Peyer's patch (tissue), 4 donors: ENCODE measurements at places on chromosomes 4 and X.

DNA sequence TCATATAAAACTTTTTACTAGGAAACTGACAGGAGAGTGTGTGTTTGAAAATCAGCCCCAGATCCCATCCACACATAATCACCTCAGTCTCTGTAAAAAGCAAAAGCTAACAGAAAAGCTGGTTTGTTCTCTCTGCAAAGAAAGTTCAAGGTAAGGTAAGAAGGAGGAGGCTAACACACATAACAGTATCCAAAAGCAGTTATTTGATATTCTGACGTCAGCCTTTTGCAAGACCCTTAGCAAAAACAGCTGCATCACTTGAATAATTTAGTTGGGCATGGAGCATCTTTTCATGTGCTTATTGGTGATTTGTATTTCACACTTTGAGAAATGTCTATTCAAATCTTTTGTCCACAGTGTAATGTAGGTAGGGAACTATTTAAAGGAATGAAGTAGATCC, 5.5 kb downstream of the TCEAL9 start:
- DNase-seq, result no peak

DNA sequence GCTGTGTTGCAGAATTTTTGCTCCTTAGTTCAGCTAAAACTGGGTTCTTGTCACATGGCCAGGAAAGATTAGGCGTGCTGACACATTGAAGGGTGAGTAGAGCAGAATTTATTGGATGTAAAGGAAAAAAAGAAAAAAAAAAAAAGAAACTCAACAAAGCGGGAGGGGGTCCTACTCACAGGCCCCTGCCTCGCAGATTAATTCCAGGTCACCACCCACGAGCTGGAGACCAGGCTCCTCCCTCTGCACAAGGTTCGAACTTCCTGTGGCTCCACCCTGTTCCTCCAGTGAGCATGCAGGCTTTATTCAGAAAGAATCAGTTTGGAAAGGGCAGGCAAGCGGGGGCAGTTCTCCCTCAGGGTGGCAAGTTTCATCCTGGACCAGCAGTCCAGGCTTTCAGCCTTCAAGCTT, 17.1 kb downstream of the MGST2 start:
- DNase-seq, result no peak

- DNase-seq, result no peak
Measured at GRCh38 chr4:32752962-32753361, 2032.8 kb downstream of the PCDH7 start.

GRCh38 chrX:93874554-93874953, 200.5 kb downstream of the FAM133A start:
- no peak for DNase-seq

DNA sequence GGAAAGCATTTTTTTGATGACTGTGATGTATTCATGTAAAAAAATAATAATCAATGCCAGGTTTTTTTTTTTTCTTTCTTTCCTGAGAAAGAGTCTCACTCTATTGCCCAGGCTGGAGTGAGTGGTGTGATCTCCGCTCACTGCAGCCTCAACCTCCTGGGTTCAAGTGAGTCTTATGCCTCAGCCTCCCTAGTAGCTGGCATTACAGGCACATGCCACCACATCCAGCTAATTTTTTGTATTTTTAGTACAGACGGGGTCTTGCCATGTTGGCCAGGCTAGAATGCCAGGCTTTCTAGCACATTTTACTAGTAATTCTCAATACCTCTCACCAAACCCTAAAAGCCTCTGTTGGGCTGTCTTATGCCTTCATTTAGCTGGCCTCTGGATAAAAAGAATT, 25.7 kb downstream of the GPM6B start:
- no peak for DNase-seq

DNA sequence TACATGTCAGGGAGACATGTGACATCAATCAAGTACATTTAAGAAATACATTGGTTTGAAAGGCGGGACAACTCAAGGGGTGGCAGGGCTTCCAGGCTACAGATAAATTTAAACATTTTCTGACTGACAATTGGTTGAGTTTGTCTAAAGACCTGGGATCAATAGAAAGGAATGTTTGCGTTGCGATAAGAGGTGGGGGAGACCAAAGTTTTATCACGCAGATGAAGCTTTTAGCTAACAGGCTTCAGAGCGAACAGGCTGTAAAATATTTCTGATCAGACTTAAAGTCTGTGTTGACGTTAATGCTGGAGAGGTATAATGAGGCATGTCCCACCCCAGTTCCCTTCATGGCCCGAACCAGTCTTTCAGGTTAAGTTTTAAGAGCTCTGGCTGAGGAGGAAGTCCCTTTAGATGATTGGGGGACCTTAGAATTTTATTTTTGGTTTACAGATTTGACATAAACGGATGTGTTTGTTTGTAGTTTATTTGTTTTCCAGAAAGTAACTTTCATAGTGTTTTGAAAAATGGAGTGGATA, 346.7 kb upstream of the RASGEF1B start:
- no peak for DNase-seq

- no peak for DNase-seq
Measured at GRCh38 chr4:184309241-184310170, 91.8 kb upstream of the ENPP6 start.

GRCh38 chrX:41100200-41100599, 15.0 kb downstream of the USP9X start:
- no peak for DNase-seq

- DNase-seq, result no peak
Measured at GRCh38 chr4:52982255-52982945, 120.3 kb downstream of the RASL11B start.

GRCh38 chr4:183329954-183330742, 7.9 kb upstream of the CLDN24 start:
- no peak for DNase-seq

- no peak for DNase-seq
Measured at GRCh38 chr4:18938343-18939099, 917.0 kb upstream of the LCORL start.

DNA sequence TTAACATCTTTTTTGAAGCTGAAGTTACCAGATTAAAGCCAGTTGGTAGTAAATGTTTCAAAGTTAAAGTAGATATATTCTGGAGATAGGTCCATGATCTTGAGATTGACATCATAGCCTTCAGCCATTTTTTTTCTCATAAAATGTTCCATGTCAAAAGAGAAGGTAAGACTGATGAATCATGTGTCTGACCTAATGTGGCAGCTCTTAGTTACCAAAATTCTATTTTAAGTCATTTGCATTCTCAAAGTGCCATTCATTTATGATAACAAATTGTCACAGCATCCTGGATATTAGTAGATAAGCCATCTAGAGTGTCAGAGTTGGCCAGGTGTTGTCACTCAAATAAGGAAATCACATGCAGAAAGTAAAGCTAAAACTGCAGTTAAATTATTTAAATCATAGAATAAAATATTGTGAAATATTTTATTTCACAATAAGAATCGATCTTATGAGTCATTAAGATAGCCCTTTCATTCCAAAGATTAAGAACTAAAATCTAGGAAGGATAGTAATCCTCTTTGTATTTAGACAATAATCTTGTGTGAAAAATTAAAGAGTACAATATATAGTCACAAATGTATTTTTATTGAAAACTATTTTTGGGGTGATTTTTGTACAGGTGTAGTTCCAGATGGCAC, 65.7 kb upstream of the ADAD1 start:
- DNase-seq, result no peak

- DNase-seq, result no peak
Measured at GRCh38 chrX:101485212-101485949, at the start of gene ARMCX4. TSS of gene ARMCX4 (plus strand) at chrX:101485456. CDS start at chrX:101488590, 3,134 bp downstream.

- DNase-seq, result no peak
Measured at GRCh38 chr4:168569931-168570276, 73.1 kb downstream of the PALLD start.

GRCh38 chr4:61770456-61770855, 570.3 kb downstream of the ADGRL3 start:
- DNase-seq, result no peak

DNA sequence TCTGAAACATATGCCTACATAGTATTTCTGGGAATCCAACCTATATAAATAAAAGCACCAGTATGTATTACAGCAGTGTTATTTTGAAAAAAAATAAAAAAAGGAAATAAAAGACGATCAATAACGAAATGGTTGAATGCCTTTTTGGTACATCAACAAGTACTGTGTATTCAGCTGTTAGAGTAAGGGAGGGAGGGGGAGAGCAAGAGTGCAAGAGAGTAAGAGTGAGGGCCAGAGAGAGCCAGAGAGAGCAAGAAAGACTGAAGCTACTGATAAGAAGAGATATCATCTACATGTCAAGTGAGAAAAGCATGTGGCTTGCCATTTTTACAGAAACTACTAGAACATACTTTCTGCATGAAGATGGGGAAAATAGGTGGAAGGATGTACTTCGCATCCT, 1.8 kb downstream of the SPIN4 start:
- no peak for DNase-seq

DNA sequence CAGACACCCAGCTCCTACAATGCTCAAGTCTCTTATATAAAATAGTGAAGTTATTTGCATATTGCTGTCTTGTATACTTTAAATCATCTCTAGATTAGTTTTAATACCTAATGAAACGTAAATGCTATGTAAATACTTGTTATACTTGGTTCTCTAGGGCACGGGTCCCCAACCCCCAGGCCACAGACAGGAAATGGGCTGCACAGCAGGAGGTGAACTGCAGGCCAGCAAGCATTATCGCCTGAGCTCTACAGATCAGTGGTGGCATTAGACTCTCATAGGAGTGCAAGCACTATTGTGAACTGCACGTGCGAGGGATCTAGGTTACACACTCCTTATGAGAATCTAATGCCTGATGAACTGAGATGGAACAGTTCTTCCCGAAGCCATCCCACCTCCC, 395.9 kb upstream of the EMCN start:
- DNase-seq, result no peak

DNA sequence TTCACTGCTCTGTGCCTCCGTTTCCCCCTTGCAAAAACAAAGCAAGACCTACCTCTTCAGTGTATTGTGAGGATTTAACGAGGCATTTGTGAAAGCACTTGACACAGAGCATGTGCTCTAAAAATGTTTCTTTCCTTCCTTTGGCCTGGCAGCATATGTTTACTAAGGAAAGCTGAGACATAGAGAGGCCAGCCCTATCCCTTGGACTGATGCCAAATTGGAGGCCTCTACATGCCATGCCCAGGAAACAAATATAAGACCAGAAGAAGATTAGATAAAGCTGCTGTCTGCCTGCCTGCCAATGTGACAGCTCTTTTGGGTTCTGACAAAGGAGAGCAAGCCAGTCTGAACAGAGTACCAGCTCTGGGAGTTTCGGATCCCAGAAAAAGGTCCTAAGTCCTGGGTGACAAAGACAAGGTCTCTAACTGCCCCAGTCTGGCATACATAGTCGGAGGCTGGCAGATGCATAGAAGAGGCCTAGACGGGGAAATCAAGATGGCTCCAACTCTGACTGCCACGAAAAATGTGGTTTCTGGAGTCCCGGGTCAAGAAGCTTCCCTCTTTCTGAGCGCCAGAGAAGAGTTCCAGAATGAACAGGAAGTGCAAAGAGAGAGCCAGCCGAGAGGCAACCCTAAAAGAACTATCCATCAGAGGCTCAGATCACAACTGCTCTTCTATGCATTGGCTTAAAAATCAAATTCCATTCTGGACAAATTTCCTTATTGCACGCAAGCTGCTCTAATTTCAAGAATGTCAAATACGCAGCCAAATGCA, 25.8 kb downstream of the OTUD6A start:
- DNase-seq, result no peak

DNA sequence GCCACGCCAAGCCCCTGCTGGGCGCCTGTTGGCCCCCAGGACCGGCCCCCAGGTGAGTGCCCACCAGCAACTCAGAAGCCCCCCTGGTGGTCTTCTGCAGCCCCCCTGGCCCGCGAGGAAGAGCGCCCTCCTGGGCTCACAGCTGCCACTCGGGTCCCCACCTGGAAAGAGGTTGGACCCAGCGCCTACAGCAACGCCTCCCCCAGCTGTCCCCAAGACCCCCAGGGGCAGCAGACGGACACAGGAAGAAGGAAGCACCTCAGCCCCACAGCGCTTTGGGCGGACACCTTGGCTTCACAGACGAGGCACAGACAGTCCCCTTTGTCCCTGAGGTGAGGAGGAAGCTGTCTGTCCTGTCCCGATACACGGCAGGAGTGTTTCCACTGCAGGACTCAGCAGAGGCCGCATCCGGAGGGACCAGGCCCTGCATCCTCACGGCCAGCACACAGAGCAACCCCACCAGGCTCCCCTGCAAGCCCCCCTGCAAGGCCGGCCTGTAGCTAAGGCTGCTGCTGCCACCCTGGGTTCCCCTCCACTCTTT, 115.6 kb upstream of the NKX1-1 start:
- DNase-seq, result no peak

GRCh38 chr4:1171311-1172227, 814 bp downstream of the SPON2 start:
- DNase-seq, result peak; percentile 55

DNA sequence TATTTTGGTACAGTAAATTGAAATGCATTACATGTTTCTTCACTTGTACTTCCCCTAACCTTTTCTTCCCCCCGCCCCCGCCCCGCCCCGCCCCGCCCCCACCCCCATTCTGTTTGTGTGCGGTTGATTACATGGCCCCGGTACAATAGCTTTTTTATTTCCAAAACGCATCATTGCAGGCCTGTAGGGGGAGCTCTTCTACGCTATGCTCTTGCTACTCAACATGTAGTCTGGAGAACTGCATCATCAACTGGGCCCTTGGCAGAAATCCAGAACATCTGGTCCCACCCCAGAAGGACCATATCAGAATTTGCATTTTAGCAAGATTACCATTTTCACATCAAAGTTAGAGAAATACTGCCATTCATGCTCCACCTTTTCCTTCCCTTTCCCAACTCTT, 333.3 kb upstream of the DDX53 start:
- no peak for DNase-seq

- DNase-seq, result no peak
Measured at GRCh38 chr4:16337936-16338335, 111.7 kb upstream of the TAPT1 start.

DNA sequence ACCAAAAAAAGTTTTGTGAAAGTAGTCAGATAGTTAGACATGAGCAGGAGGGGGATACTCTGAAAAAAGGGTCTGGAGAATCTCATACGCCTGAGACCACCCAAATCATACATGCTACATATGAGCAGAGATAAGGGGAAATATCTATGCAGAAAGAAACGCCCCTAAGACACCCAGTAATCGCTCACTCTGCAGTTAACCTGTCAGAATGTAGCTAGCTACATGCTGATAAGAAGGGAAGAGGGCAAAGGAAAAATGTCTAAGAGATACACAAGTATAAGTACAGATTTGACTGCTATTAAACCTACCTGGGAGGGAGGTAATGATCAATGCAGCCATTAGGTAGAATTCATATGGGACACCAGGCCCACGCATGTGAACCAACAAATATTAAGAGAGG, 1159.5 kb upstream of the PCDH10 start:
- no peak for DNase-seq

- no peak for DNase-seq
Measured at GRCh38 chr4:131566026-131566425, 1583.1 kb upstream of the PCDH10 start.
